Mucosa of gallbladder (tissue), 1 donor: ENCODE measurements at places on chromosomes 5 and 9. TPM values are rescaled to one million over a fixed set of nuclear protein-coding genes. Genes with fewer than 3 reads are reported as not detected.

Gene TMEM174
- not detected for total RNA-seq

Gene SLC30A5
- 60.5 TPM for total RNA-seq

Gene IRX4
- not detected for total RNA-seq

Gene PCDHAC1
- total RNA-seq: 12.2 TPM
